Adipose tissue (tissue), 3 donors: ENCODE measurements at places on chromosomes 5 and 9. TPM values are rescaled to one million over a fixed set of nuclear protein-coding genes. Genes with fewer than 3 reads are reported as not detected.

SLC36A3 gene
- polyA plus RNA-seq = not detected

TMEM232 gene
- not detected for polyA plus RNA-seq

LCN9 gene
- not detected for polyA plus RNA-seq

PLCXD3 gene
- polyA plus RNA-seq = 1.4 TPM

ENDOG gene
- 11.4 TPM for polyA plus RNA-seq

AK8 gene
- polyA plus RNA-seq = 0.66 TPM

BTNL9 gene
- polyA plus RNA-seq = 187 TPM

LCN10 gene
- polyA plus RNA-seq = 3.2 TPM

TMOD1 gene
- 12.1 TPM for polyA plus RNA-seq

SHOC1 gene
- polyA plus RNA-seq = 0.01 TPM

FOXD4 gene
- polyA plus RNA-seq = not detected

TSSK1B gene
- polyA plus RNA-seq = not detected
